ENCODE measurements at places on chromosomes 7 and 10.
A peak's percentile ranks its signal among the peaks of the same experiment; 100 is the strongest.

GRCh38 chr10:103835096-103836050, 20.0 kb downstream of the SH3PXD2A start:
- no peak for DNase-seq

DNA sequence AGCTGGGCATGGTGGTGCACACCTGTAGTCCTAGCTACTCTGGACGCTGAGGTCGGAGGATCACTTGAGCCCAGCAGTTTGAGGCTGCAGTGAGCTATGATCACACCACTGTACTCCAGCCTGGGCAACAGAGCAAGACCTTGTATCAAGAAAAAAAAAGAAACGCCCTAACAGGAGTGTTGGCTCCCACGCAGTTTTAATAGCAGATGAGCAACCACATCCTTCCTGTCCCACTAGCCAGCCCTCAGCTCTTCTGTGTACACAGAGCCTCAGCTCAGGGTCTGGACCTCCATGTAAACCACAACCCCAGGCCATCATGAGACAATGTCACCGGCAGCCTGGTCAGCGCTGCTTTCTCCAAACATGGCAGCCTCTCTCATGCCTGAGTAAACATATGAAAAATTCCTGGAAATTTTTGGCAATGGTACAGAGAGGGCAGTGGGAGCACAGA, 108.2 kb downstream of the PIP4K2A start:
- no peak for DNase-seq

DNA sequence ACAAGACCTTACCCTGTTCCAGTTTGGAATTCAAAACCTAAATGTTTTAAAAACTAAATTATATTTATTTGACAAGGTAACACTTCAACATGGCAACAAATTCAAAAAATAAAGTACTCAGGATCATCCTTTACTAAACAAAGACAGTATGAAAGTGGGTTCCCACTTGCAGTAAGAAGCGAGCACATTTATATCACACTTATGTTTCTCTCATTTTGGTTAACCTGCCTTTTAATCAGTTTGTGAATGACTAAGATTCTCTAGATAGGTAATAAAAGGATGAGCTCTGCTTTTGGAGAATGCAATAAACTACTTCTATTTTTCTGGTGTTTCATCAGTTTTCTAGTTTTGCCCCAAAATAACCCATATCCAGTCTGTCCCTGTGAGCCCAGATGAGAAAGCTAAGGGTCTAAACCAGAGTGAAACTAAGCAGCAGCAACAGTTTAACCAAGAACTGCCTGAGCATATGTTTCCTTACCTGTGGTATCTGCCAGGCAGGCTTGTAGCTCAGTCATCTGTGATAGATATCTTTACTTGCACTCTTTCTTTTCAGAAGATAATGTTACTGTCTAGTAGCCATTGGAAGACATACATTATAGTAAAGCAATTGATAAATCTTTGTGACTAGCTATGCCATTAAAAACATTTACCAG, 64.1 kb downstream of the ABLIM1 start:
- no peak for DNase-seq

DNA sequence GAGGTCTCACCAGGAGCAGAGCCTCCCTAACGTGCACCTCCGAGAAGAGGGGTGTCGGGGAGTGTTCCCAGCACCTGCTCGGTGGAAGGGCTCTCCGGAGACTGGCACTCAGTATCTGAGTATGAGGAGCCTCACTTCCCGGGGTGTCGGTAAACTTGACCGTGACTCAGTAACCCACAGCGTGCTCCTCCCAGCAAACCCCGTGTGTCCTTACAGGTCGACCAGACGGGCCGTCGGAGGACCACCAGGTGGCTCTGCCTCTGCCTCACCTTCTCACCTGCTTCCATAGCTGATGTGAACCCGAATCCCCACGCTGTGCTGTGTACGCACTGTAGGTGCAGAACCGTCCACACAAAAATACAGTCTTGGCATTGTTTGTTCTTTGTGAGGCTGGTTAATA, 29.0 kb upstream of the KNDC1 start:
- no peak for DNase-seq

GRCh38 chr7:71718563-71718962, 586.6 kb downstream of the GALNT17 start:
- DNase-seq, result no peak

DNA sequence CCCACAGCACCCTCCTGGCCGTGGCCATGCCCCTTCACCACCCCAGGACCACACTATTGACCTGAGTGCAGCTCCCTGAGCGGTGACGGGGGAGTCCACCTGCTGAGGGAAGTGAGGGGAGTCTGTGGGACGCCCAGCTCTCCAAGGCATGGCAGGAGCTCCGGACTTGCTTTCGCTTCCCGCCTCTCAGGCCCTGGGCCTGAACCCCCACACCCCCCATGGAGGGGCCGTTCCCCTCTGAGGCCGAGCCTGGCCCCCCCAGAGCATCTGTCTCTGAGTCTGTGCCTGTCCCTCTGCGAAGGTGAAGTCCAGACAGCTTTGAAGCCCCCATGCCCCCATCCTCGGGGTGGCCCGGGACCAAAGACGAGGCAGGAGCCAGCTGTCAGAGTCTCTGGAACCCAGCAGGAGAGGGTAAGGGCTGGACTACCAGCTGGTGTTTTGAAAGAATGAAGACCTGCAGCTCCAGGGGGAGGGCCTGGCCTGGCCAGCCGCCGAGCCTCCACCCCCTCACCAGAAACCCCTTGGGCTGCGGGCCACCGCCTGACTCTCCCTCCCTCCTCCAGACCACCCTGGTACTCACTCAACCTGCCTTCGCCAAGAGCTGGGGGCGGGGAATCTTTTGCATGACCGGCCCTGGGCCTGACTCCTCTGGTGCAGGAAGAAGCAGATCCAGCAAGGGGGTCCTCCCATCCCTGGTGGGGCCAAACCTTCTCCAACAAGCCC, 114.0 kb downstream of the PDGFA start:
- no peak for DNase-seq

DNA sequence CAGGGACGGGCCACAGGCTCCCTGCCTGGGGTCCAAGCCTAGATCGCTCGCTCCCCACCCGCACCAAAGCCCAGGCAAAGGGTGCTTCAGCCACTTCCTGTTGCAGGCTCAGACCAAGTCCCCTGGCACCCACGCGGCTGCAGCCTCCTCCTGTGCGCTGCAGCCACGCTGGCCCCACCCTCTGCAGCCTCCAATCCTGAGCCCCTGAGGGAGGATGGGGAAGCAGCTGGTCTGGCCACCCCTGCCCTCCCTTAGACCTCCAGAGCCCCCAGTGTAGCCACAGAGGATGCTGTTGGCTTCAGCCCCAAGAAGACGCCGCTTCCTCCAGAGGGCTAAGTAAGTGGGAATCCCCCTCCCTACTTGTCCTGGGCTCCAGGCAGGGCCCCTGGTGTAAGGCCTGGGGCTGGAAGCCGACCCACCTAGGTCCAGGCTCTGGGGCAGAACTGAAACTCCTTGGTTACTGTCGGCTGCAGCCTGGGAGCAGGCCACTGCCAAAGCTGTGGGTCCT, 9.4 kb downstream of the LIMK1 start:
- no peak for DNase-seq

- DNase-seq, result no peak
Observed at GRCh38 chr10:112634096-112634830, 187.2 kb downstream of the VTI1A start.

DNA sequence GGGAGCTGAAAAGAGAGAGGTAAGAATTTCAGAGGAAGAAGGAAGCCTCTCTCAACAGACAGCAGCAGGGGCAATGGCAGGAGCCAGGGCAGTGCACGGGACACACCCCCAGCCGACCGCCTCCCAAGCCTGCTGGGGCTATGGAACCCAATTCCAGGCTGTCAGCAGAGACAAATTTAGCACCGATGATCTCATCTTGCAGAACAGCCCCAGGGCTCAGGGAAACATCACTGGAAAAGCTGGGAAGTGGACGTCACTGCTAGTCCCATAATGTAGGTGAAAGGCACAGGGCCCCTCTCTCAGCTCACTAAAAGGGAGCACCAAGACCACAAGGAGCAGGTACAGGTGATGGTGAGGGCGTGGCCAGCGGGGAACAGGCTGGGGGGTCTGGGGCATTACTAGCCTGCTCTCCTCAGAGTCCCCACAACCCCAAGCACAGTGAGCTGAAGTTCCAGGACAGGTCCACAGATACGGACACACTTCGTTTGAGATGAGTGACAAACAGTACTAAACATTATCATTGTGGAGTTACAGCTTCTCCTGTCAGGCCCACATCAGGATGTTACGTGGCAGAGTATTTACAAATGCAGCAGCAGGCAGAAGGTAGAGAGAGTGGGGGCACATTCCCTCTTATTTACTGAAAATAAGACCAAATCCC, 103.7 kb downstream of the PLXNA4 start:
- DNase-seq, result peak; percentile 27

DNA sequence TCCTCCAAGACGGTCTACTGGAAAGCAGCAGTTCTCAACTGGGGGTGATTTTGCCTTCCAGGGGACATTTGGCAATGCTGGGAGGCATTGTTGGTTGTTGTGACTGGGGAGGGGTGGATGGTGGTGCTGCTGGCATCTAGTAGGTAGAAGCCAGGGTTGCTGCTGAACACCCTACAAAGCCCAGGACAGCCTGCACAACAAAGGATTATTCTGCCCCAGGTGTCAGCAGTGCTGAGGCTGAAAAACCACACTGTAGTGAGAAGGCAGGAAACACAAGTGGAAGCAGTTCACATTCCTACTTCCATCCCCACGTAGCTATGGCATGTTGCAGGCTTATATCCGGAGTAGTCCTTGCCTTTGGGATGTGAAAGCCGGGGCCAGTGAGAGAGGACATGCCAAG, 86.9 kb downstream of the AOAH start:
- no peak for DNase-seq

Data from G401 (cell line).